Aortic smooth muscle cell (primary cell): ENCODE measurements at places on chromosomes 11 and 22. TPM values are rescaled to one million over a fixed set of nuclear protein-coding genes. Genes with fewer than 3 reads are reported as not detected.

LINC01488 gene
- total RNA-seq: not detected in 2 replicates

WBP2NL gene
- 0.37 and 0.40 TPM in 2 replicates for total RNA-seq

PHLDA2 gene
- total RNA-seq: 5.7 and 12.6 TPM in 2 replicates

GTSE1 gene
- 3.3 and 5.4 TPM in 2 replicates for total RNA-seq

CDC45 gene
- 11.2 and 23.9 TPM in 2 replicates for total RNA-seq

MYBPC3 gene
- not detected in 2 replicates for total RNA-seq

CHRM1 gene
- total RNA-seq: not detected in 2 replicates

CASP5 gene
- not detected in 2 replicates for total RNA-seq

TEX54 gene
- not detected in 2 replicates for total RNA-seq

CARD10 gene
- 2.4 and 2.5 TPM in 2 replicates for total RNA-seq

C22orf15 gene
- total RNA-seq: 2.1 and 3.5 TPM in 2 replicates

SYT9 gene
- 0.06 and 0.13 TPM in 2 replicates for total RNA-seq

RTN4RL2 gene
- total RNA-seq: not detected in 2 replicates

PC gene
- 14.1 and 25.1 TPM in 2 replicates for total RNA-seq

PPFIBP2 gene
- total RNA-seq: 18.1 and 22.5 TPM in 2 replicates

RIMBP3B gene
- total RNA-seq: 0.19 and 0.26 TPM in 2 replicates

TCN2 gene
- total RNA-seq: 6.8 and 7.7 TPM in 2 replicates

PDGFB gene
- 1.1 and 1.3 TPM in 2 replicates for total RNA-seq

INS gene
- not detected in 2 replicates for total RNA-seq

OR51B4 gene
- total RNA-seq: not detected in 2 replicates

HBG2 gene
- total RNA-seq: 0.19 TPM in 1 of 2 replicates, not detected in the other

GLYATL2 gene
- 0.40 and 1.2 TPM in 2 replicates for total RNA-seq

SUSD2 gene
- 17.5 and 18.1 TPM in 2 replicates for total RNA-seq

CLP1 gene
- total RNA-seq: 11.8 and 14.9 TPM in 2 replicates

TEX12 gene
- total RNA-seq: 0.12 and 0.13 TPM in 2 replicates

FAT3 gene
- under 0.01 and 0.12 TPM in 2 replicates for total RNA-seq

MMP3 gene
- total RNA-seq: under 0.01 and 0.06 TPM in 2 replicates

CTSC gene
- total RNA-seq: 49.4 and 76.4 TPM in 2 replicates

ISX gene
- not detected in 2 replicates for total RNA-seq

WNT11 gene
- 0.26 and 0.68 TPM in 2 replicates for total RNA-seq

TREH gene
- not detected in 2 replicates for total RNA-seq

POU2AF2 gene
- not detected in 2 replicates for total RNA-seq

SYCE3 gene
- 0.79 TPM in 1 of 2 replicates, not detected in the other for total RNA-seq

XKR3 gene
- 0.06 TPM in 1 of 2 replicates, not detected in the other for total RNA-seq

FAM227A gene
- 1.1 and 1.8 TPM in 2 replicates for total RNA-seq

INPPL1 gene
- total RNA-seq: 40.1 and 41.6 TPM in 2 replicates

KRTAP5-11 gene
- not detected in 2 replicates for total RNA-seq

FOLR1 gene
- total RNA-seq: not detected in 2 replicates

TMEM179B gene
- 24.3 and 24.4 TPM in 2 replicates for total RNA-seq

ADSL gene
- 99.2 and 106 TPM in 2 replicates for total RNA-seq

PPP1CA gene
- 146 and 165 TPM in 2 replicates for total RNA-seq

EXPH5 gene
- total RNA-seq: 0.19 and 0.53 TPM in 2 replicates

MUC2 gene
- not detected in 2 replicates for total RNA-seq

NLRP14 gene
- total RNA-seq: 0.37 and 0.92 TPM in 2 replicates

RHOG gene
- 9.0 and 9.9 TPM in 2 replicates for total RNA-seq

PPP2R1B gene
- total RNA-seq: 22.9 and 33.2 TPM in 2 replicates

SOX6 gene
- total RNA-seq: 0.40 and 0.50 TPM in 2 replicates

OR10D3 gene
- not detected in 2 replicates for total RNA-seq
